Kidney (tissue), 22 donors: ENCODE measurements at places on chromosomes 13 and 19. TPM values are rescaled to one million over a fixed set of nuclear protein-coding genes. Genes with fewer than 3 reads are reported as not detected.

DNA sequence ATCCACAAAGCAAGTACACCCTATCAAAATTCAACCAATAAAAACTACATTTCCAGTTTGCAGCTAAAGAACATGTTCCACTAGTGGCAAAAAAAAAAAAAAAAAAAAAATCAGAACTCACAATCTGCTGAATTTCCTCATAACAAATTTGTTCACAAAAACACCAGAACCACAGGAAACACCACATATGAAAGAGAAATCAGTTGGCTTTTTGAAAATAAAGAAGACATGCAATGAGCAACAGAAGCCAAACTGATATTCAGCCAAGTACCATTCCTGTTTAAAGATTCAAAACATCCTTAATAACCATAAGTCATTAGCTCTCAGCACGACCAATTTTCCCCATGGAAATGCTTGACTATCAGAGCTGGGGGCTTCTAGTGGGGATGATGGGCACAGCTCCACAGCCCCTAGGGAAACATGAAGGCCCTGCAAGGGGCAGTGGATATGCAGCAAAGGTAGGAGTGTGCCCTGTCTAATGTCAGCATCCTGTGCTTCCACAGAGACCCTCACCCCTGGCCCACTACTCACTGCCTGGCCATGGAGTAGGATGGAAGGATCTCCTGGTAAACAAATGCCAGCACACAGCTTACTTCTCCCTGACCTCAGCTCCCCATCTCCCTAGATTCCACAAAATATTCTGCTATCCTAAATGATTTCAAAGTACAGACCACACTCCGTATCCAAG lies 74.0 kb upstream of the DOCK9 start:
- no peak for DNase-seq

- DNase-seq: peak; percentile 92
Observed at GRCh38 chr19:5292822-5293611, 47.6 kb downstream of the PTPRS start.

DNA sequence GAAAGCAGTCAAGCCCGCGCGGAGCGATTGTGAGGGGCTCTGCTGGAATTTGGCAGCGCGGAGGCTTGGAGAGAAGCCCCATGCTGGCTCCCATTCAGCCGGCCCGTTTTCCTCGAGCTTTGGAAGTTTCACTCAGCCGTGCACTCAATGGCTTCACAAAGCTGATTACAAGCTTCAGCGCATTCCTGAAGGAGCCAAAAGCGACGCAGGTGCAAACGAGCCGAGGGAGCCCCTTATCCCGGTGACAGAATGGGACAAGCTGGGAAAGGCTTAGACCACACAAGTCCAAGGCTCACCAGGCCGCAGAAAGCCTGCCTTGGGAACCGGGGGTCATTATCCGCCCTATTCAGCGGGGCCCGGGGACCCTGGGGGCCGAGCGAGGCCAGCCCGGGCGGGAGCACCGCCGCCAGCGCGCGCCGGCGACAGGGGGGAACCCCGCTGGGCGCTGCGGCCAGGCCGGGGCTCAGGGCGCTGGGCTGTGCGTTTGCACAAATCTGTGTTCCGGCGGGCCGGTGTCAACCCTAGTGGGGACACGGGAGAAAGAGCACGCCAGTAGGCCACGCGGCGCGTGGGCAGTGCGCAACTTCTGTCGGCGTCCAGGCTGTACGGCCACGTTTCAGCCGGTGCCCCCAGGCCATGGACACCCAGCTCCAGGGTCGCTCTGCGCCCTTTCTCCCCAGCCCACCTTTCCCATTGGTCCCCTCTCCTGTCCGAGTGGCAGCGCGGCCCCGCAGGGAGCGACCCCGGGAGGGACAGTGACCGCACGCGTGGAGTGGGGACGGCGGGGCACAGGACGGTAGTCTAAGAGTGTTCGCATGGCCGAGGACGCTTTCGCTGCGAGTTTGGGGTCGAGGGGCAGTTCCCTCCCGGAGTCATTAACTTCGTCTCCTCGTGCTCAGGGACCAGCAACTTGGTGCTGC lies 37.3 kb downstream of the SOX1 start:
- DNase-seq: no peak

PRR36 gene
- 1.1 TPM for polyA plus RNA-seq

DNA sequence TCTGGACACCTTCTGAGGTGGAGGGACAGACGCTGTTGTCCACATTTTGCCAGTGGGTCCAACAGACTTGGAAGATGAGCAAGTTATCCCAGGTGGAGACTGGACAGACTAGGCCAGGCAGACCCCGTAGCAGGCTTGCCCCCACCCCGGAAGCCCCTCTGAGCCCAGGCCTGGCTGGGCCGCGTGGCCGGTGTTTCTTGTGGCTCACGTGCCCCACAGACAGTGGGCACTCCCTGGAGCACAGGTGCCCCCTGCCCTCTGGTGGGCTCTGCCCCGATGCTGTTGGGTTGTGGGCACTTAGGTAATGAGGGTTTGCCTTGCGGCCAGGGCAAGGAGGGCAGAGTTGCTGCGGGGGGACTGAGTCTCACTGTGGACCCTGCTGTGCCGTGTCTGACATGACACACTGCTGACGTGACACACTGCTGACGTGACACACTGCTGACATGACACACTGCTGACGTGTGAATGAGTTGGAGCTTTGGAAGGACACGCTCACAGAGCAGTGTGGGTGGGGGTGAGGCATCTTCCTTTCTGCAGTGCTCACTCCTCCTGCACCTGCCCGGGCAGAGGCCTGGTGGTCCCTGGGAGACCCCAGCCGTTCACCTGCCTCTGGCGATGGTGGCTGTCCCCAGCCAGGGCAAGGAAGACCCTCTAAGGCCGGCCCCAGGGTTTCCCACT lies 25.1 kb downstream of the DOT1L start:
- DNase-seq: no peak

- peak; percentile 48 for DNase-seq
Observed at GRCh38 chr13:95858286-95859075, 181.5 kb downstream of the DNAJC3 start.

DNA sequence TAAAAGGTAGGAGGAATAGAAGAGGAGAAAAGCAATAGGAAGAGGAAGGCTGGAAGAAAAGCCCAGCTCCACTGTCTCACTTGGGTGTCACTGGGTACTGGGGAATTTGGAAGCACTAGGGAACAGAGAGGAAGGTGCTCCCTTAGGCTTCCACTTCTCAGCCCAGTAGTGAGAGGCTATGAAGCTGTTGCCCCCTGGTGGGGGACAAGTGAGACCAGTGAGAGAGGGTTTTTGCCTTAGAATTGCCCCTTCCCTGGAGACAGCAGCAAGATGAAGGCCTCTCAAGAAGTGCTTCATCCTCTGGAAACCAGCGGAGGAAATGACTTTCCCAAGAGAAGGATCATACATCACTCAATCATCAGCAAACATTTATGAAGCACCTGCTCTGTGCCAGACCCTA lies 4.7 kb upstream of the ZNF606 start:
- no peak for DNase-seq

- DNase-seq: no peak
Observed at GRCh38 chr19:2933490-2933910, 11.3 kb downstream of the ZNF77 start.

DNA sequence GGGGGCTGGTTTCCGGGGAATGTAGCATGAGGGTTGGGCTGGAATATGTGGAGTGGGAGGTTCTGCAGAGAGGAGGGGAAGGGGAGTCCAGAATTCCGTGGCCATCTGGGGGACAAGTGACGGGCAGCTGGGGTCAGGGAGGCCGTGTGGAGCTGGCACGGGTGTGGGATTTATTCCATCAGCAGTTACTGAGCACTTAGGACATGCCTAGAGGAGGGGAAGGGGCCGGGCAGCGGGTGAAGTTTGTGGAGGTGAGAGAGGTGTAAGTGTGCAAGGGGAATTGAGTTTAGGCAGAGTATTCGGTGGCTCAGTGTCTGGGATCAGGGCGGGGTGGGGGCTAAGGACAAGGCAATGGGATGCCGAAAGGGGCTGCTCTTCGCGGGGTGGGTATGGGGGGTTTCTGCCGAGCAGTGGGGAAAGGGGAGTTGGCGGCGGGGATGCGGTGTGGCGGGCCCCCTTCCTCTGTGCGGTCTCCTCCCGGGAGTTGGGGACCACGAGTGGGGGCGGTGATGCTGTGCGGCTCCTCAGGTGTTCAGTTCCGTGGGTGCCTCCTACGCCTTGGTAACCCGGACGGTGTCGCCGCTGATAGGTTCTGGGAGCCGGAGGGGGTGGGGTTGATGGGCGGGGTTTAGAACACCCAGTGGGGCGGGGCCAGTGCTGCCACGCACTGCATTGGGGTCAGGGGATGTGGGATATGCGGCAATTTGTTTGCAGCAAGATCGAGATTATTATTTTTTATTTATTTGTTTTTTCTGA lies 5.4 kb downstream of the CCDC61 start:
- no peak for DNase-seq

PRODH2 gene
- 409 TPM for polyA plus RNA-seq

GRCh38 chr13:48184260-48184659 lies 48.7 kb upstream of the ITM2B start:
- DNase-seq: no peak
